Putamen (tissue), 1 donor: ENCODE measurements at places on chromosomes 12 and 14.

- no peak for DNase-seq
Measured at GRCh38 chr14:30064454-30064853, 136.8 kb upstream of the PRKD1 start.

DNA sequence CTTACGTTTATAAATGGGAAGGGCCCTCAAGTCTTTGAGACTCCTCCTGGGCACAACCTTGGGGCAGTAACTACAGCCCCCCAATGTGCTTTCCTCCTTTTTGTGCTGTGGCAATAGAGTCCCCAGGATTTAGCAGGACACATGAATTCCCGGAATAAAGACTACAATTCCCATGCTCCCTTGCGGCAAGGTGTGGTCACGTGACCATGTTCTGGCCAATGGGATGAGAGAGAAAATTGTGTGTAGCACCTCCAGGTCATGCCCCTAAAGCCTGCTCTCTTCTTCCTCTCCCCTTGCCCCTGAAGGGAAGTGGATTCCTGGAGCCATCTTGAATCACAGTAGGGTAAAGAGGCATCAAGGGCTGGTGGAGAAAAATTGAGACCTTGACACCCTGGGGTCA is 295.1 kb upstream of the SFSWAP start:
- DNase-seq: no peak

- DNase-seq: no peak
Measured at GRCh38 chr12:93682846-93683261, 5.7 kb downstream of the CRADD start.

- no peak for DNase-seq
Measured at GRCh38 chr12:2346416-2346815, 293.6 kb downstream of the CACNA1C start.

DNA sequence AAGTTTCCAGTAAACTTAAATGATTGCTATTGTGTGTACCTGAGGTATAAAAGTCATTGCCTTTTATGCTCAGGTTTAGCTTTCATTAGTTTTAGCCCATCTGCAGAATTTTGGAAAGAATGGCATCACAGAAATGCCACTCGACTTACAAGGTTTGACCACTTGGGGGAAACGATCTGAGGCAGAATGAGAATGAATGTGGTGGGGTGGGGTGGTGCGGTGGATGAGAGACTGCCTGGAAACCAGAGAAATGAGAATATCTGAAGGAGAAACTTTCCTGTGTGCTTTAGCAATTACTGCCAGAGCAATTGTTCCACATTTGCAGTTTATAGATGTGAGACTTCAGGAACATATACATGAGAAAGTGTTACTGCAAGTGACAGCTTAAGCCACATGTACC is 225.4 kb upstream of the PDE3A start:
- no peak for DNase-seq

DNA sequence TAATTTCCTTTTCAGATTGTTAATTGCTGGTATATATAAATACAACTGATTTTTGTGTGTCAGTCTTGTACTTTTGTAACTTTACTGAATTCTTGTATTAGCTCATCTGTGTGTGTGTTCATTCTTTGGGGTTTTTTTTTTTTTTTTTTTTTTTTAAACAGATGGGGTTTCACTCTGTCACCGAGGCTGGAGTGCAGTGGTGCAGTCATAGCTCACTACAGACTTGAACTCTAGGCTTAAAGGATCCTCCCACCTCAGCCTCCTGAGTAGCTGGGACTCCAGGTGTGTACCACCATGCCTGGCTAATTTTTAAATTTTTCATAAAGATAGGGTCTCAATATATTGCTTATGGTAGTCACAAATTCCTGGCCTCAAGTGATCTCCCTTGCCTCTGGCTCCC is 68.0 kb downstream of the WNK1 start:
- no peak for DNase-seq

DNA sequence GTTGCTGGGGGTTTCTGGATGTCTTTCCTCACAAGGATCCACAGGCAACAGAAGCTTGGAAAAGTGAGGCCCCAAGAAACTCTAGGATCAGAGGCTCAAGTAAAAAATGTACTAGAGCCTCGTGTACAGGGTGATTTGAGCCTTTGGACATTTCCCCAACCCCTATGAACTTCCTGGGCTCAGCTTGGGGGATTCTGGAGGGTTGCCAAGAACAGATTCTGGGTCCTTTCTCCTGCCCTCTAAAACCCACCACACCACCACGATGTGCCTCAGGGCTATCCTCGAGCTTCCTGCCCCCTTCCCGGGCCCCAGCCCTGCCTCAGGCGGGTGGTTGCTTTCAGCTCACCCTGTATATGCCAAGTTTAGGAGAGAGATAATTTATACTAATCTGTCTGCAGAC is 583 bp downstream of the FAM186B start:
- DNase-seq: no peak

DNA sequence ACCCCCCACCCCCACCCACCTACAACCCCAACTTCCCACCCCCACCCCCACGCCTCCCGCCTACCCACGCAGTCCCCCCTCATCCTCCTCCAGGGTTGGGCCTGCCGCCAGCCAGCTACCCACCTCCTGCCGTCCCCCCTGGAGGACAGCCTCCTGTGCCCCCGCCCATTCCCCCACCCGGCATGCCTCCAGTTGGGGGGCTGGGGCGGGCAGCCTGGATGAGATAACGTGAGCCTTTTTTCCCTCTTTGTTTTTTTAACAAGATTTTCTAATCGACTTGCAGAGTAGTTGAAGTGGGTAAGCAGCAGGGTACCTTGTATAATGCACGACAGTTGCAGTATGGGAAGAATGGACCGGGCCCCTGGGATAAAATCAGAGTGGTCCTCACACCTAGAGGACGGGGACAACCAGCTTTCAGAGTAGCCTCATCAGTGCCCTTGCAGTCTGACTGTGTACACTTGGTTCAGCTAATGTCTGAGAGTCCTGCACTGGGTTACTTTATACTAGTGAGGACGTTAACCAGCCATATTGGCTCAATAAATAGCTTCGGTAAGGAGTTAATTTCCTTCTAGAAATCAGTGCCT is 29.4 kb downstream of the CCNK start:
- no peak for DNase-seq

DNA sequence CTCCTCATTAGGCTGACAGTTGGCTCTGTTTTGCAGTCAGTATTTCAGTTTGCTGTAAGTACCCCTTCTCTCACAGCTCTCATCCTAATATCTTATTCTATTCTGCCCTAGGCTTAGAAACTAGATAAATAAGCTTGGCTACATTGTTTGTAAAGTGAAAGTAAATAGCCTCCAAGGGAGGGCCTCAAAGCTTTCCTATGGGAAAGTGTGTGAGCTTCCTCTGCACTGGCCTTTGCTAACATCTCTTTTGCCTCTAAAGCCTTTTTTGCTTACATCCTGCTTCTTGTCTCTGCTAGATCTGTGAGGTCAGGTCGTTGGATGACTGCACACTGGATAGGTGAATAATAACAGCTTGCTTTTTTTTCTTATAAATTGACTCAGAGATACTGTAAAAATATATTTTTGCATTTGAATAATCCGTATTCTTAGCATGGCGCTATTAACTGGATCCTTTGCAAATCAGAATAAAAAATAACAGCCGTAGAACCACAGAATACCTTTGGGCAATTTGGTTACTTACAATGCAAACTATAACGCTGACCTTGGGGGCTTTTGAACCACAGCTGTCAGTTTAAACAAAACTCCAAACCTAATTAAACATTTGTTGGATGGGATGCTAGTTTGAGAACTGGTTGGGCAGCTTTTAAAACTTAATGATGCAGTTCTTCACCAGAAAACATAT is 55.1 kb downstream of the TTC6 start:
- DNase-seq: no peak

DNA sequence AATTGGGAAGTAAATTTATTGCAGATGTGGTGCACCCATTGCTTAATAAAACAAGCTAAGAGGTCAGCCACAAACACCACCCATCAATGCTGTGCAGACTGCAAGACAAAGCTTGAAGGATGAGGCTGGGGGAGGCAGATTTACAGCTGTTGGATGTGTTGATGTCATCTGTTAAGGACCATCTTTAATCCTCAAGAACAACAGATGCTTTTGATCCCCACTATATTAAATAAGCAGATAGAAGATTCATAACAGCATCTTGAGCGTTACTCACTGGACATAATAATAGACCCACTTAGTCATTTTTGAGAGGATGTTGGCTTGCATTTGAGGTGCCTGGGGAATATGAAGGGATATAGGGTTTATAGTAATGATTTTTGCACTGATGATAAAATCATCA is 58.8 kb downstream of the GPR68 start:
- DNase-seq: no peak

GRCh38 chr12:66236969-66237368 is 48.0 kb downstream of the IRAK3 start:
- DNase-seq: no peak

GRCh38 chr12:57031138-57031725 is 14.9 kb upstream of the TAC3 start:
- no peak for DNase-seq

DNA sequence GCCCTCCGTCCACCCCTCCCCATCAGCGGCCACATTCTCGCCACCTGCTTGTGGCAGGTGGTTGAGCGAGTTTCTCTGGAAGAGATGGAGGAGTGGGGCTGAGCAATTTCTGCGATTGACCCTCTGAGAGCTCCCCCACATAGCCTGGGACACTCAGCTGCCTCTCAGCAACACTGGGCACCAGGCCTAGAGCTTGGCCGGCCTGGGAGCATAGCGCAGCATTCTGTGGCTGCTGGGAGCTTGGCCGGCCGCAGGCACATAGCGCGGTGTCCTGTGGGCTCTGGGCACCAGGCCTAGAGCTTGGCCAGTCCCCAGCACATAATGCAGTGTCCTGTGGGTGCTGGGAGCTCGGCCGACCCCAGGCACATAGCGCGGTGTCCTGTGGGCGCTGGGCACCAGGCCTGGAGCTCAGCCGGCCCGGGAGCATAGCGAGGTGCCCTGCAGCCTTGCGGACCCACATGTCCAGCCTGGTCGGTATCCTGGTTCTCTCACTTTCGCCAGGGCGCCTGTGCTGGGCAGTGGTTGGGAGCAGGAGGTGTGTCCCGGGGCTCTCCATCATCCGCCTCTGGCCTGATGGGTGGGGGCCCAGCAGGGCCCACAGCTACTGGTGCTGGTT is 43.8 kb downstream of the LRCOL1 start:
- peak; percentile 63 for DNase-seq

- DNase-seq: no peak
Measured at GRCh38 chr12:9342614-9343353, 134.6 kb upstream of the PZP start.

GRCh38 chr12:69566603-69567002 is 18.7 kb upstream of the CCT2 start:
- DNase-seq: no peak

- DNase-seq: no peak
Measured at GRCh38 chr12:6866163-6866919, 990 bp upstream of the TPI1 start.

DNA sequence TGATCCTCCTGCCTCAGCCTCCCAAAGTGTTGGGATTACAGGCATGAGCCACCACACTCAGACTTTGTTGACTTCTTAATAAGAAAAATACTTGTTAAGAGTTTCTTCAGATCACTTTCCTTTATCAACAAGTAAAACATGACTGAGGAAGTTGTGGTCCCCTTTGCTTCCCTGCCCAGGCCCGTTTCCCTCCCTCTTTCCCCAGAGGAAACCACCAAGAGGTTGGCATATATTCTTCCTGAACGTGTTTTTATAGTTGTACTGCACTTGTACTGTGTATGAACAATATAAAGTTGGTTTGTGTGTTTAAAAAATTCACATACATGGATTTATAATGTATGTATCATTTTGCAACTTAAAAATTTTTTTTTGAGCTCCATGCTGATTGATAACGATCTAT is 28.4 kb downstream of the PTPN11 start:
- no peak for DNase-seq

DNA sequence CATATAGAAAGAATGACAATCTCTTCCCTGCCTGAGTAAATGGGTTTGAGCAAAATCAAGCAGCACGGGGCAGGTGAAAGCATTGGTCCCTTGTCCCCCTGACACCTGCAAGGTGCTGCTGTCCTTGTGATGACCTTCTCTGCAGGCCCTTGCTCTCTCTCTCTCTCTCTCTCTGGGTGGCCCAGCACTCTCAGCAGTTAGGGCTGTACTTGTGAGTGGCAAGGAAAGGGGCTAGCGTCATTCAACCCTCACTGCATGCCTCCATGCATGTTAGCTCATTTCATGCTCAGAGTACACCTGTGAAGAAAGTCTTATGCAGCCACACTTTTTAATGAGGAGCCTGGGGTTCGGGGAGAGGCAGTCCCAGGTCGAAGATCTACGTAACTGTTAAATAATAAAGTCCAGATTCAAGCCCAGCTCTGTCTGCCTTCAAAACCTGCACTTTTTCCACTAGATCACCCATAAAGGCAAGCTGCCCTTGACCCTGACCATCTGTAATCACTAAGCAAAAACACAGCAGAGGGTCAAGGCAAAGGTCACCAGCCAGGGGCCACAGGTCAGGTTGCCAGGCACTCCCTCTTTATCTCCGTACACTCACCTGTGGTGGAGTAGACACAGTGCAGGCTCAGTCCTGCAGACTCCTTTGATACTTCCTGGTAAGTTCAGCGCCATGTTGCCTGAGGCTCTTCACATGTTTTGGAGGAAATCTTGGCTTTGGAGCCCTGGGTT is 44.9 kb upstream of the CLMN start:
- no peak for DNase-seq

DNA sequence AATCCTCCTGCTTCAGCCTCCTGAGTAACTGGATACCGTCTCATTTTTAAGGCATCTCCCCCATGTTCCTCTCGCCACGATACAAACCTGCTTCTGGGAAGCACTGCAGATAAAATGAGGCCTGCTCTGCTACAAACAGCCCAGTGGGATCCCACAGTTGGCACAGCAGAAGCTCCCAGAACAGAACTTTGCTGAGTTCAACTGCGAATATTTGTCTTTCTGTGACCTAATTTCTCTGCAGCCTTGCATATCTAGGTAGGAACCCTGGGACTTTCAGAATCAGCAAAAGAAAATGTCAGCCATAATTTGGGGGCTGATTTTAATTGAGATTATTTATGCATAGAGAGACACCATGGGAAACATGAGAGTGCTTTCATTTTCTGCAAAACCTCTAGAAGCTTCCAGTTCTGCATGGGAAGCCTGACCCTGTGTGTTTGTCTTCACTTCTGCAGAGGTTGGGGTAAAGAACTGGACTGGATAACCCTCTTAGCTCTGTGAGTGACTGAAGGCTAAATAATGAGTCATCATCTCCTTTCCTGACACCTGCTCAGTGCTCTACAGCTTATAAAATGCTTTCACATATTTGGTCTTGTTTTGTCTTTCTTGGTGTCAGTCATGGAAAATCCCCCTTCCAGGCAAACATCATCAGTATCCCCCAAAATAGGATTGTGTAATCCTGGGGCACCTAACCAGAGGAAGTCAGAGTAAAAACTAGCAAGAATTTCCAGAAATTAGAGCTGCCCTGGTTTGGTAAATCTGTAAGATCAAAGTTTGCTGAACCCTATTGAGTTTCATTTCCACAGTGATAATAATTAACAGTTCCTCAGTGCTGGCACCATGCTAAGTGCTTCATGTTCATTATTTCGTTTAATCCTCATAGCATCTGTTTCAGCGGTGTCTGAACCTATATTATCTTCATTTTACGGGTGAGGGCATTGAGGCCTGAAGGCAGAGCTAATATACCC is 185.8 kb downstream of the SLC15A4 start:
- no peak for DNase-seq

GRCh38 chr12:131789638-131790037 is 38.6 kb upstream of the MMP17 start:
- DNase-seq: no peak
